Right ventricle myocardium inferior (tissue), 1 donor: ENCODE measurements at places on chromosomes 12 and 14. TPM values are rescaled to one million over a fixed set of nuclear protein-coding genes. Genes with fewer than 3 reads are reported as not detected.

GYS2 gene
- not detected for total RNA-seq

KRT77 gene
- not detected for total RNA-seq

VRTN gene
- not detected for total RNA-seq

CCNK gene
- total RNA-seq: 29.2 TPM

LRRC74A gene
- not detected for total RNA-seq

SPRING1 gene
- total RNA-seq: 9.4 TPM

RAPGEF3 gene
- total RNA-seq: 37.3 TPM

ACRBP gene
- total RNA-seq: 1.2 TPM

AKAP3 gene
- 2.5 TPM for total RNA-seq
